ENCODE measurements at places on chromosomes 7 and 10.

DNA sequence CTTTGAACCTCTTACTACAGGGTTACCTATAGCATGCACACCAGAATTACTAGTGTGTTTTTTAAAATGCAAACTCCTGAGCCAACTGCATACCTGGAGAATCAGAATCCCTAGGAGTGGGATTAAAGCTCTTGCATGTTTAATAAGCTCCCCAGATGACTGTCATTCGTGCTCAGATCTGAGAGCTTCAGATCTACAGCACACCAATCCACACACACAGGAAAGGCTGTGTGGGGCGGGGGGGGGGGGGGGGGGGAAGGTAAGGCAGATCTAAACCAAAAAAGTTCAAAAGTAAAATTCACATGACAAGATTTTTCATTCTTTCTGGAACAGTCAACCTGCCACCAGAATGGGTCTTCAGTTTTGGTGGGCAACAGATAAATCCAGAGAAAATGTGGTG is 5.5 kb downstream of the FAM3C start:
- DNase-seq = no peak

DNA sequence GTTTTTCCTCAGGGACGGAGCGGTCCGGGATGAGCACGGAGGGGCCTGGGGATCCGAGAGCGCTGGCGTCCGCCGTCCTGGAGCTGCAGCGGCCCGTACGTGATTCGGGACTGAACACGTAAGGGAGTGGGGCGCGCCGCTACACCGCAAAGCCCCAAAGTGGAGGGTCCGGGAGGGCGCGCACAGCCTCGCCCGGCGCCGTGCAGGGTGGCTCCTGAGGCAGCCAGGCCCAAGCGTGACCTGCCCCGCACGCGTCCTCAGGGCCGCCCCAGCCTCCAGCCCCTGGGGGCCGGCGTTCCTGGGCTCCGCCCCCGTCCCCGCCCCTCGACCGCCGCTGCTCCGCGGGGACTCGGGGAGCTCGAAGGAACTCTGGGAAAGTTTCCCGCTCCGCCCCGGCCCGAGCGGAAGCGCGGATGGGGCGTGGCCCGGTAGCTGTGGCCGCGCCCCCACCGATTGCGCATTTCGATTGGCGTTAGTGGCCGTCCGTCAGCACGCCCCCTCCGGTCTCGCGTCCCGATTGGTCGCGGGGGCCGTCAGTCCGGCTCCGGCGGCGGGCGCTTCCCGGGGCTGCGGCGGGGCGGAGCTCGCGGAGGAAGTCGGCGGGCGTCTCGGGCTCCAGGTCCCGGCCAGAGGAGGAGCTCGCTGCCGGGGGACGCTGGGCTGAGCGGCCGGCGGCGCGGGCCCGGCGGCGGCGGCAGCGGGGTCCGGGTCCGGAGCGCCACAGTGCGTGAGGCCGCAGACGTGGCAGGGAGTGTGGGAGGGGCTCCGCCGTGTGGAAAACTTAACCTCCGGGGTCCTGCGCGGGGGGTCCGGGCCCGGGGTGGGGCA is at the start of the genes ANKRD16 and FBH1:
TSS of gene ANKRD16 (minus strand) at position 270 of the 828 bp plus-strand sequence. CDS start 539 bp downstream, outside the sequence.
TSS of gene FBH1 (plus strand) at position 620 of the 828 bp plus-strand sequence. CDS start at position 723, 103 bp downstream.
- DNase-seq = peak; percentile 97

DNA sequence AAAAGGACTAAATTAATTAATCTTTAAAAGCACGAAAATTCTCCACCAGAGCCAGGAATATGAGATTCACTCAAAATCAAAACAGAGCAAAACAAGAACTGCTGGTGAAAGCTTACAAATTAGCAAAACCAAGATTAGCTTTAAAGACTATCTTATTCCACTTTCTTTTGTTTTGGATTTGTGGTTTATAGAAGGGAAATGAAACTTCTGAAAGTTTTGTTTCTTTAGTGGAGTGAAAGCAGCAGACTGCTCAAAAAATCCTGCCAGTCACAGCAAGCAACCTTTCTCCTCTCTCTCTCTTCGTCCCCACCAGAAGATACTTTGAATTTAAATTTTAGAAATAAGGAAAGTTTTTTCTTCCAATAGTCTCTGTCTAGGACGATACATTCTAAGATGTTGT is 7.8 kb downstream of the ACTA2 start:
- peak; percentile 3 for DNase-seq

DNA sequence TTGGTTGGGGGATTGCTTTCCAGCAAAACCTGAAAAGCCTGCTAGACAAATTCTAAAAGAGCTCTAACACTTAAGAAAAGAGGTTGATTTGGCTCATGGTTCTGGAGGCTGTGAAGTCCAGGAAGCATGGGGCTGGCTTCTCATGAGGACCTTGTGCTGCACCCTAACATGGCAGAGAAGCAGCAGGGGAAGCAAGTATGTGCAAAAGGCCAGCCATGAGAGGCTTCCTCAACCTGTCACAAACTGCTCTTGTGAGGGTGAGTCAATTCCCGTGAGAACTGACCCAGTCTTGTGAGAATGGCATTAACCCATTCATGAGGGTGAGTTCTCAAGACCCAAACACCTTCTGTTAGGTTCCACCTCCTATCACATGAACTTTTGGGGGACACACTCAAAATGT is 54.3 kb upstream of the IGFBP3 start:
- DNase-seq = no peak

DNA sequence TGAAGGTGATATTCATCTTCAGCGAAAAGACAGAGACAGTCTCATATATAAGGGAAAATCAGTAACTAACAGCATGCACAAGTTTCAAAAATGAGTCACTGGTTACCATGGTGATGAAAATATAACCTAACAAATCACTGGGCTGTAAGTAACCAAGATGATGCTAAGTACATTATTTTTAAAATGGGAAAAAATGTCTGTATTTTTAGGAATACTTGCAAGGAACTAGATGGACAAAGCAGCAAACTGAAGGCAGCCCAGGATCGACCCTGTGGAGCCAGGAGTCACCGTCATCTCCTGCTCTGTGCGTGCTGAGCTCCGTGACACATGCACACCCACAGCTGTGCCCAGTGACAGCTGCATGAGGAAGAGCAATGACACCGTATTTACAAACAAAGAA is 137.3 kb downstream of the ELMO1 start:
- DNase-seq = peak; percentile 45

DNA sequence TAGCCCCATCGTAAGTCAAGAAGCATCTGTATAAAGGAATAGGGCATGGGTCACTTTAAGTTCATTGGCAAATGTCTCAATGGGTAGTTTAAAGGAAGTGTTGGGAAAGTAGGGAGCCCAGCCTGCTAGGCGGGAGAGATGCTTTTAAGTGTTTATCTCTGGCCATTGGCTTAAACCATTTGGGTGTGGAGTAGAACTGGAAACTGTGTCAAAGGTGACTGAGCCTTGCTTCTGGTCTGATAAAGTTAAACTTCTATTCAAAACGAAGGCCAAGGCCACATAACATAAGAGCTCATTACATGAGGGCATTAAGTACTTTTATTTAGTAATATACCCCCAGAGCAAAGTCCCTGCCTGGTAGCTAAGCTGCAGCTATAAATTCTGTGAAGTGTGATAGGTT is 148.7 kb downstream of the SPAG6 start:
- DNase-seq = no peak

DNA sequence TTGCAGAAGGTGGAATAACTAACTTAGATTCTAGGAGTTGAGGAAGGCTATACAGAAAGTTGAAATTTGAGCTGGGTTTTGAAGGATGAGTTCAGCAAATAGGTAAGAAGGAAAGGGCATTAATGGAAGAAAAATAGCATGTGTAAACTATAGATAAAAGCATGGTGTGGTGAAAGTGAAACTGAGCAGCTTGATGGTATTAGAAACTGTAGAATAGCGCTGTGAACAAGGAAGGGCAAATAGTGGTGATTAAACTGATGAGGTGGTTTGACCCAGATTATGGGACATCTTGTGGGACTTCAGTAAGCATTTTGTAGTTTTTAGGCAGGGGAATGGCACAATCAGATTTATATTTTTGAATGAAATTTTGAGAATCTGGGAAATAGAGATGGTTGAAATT is 90.5 kb downstream of the EXOC6 start:
- DNase-seq = no peak

- DNase-seq = no peak
Measured at GRCh38 chr7:47576031-47576865, 5.7 kb downstream of the TNS3 start.

GRCh38 chr10:89301232-89301631 is 614 bp upstream of the IFIT2 start:
- DNase-seq = peak; percentile 14

DNA sequence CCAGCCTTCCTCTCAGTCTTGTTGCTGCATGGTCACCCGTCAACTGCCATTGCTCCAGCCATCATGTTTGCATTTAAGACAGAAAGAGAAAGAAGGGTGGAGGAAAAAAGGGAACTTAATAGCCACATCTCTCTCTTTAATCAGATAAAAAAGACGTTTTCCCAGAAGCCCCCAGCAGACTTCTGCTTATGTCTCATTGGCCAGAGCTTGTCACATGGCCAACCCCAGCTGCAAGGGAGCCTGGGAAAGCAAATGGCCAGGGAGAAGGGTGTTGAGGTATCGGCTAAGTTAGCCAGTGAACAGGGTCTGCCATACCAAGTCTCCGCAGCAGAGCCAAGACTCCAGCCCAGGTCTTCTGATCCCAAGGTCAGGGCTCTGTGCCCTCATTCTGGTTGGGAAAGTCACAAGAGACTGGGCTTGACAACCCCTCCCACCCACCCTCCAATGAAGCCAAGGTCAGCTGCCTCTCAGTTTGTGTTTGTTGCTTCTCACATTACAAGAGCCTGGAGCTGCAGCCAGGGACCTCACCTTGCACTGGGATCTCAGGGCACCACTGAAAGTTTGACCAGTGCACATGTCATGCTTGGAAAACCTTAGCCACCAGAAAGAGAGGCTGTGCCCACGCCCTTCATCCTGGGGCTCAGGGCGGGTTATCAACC is 80.3 kb upstream of the LYZL2 start:
- peak; percentile 27 for DNase-seq

- no peak for DNase-seq
Measured at GRCh38 chr7:461453-462172, 58.0 kb downstream of the PDGFA start.

GRCh38 chr10:110391541-110391940 is 86.8 kb upstream of the SMNDC1 start:
- no peak for DNase-seq

DNA sequence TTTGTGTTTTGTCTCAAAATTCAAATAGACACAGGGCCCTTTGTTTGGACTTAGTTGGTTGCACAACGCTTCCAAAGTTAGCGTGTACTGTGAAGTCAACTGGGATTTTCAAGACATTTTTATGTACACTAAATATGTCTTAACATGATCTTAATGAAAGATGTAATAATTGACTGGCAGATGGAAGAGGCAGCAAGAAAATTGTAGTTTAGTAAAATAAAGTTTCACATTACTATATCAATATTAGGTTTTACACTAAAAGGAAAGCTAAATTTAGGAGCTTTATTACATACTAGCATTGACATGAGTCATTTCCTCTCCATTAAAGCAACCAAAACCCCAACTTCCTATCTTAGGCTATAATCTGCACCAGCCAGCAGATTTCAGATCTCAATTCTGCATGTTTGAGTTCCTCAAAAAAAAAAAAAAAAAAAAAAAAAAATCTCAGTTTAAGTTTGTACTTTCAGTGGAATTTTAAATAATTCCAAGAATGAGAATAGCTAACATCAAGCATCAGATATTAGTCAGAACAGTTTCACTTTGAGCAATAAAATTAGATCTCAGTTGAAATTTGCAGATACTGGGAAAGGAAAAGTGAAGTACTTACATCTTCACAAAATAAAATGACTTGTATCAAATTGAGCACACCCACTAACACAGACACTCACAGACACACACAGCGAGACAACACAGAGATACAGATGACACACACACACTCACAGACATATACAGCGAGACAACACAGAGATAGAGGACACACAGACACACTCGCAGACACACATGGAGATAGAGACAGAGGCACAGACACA is 346.6 kb upstream of the KLF6 start:
- DNase-seq = peak; percentile 83

DNA sequence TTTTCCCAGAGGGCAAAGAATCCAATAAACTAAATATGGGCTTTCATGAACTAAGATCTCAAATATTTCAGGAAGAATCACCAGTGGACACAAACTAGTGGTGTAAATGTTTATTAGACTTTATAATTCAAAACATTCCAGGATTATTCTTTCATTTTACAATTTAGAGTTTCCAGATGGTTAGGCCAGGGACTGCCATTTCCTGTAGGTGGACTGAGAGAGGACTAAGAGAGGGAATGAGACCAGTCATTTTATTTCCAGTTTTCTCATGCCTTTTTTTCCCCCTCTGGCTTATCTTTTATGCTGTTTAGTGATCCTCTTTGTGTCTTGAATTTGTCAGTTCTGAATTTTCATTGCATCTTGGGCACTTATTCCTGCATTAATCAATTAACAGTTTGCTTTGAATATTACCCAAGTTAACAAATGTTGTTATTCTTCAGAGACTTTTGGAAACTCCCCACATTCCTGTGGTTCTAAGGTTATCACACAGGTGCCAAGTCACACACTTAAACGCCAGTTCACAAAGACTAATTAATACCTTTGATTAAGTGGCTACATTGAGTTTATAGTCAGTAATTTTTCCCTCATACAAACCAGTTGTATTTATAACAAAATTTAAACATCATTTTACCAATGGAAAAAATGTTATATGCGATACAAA is 12.3 kb downstream of the CISD1 start:
- DNase-seq = no peak

DNA sequence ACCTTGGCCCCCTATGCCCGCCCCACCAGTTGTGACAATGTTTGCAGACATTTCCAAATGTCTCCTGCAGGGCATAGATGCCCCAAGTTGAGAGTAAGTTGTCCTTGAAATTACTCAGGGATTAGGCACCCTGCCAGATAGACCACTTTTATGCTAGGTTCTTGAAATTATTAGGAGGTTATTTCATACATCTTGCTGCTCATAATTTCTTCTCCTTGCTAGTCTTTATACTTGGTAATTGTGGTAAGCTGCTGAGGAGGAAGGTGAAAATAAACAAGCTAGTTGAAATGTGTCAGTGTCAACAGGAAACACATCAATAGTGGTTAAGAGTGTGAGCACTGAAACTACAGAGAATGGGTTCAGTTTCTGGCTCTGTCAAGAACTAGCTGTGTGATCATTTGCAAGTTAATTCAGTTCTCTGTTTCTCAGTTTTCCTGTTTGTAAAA is 63.7 kb upstream of the AOAH start:
- no peak for DNase-seq

DNA sequence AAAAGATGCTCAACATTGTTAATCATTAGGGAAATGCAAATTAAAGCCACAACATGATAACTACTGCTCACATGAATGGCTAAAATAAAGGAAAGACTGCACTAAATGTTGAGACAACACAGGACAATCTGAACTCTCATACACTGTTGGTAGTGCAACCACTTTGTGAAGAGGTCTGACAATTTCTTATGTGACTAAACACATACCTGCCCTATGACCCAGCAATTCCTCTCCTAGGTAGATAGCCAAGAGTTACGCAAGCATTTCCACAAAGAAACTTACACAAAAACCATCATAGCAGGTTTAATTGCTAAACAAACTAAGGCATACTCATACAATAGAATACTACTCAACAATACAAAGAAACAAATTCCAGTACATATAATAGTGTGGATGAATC is 41.8 kb upstream of the HERPUD2 start:
- no peak for DNase-seq

GRCh38 chr7:111952783-111953182 is 253.4 kb downstream of the DOCK4 start:
- no peak for DNase-seq

- DNase-seq = no peak
Measured at GRCh38 chr7:18356191-18356645, 139.3 kb upstream of the HDAC9 start.

GRCh38 chr7:77282897-77283296 is 83.3 kb upstream of the FGL2 start:
- DNase-seq = no peak

All from hematopoietic multipotent progenitor cell (in vitro differentiated cells).